ENCODE measurements at places on chromosomes 6 and 20. TPM values are rescaled to one million over a fixed set of nuclear protein-coding genes. Genes with fewer than 3 reads are reported as not detected.

GMPR gene
- 0.49 TPM for total RNA-seq

METTL24 gene
- not detected for total RNA-seq

ALDH8A1 gene
- total RNA-seq: 4.5 TPM

POU5F1 gene
- not detected for total RNA-seq

ZC2HC1B gene
- total RNA-seq: not detected

GJA10 gene
- total RNA-seq: 0.15 TPM

MOCS3 gene
- 4.8 TPM for total RNA-seq

CCN5 gene
- total RNA-seq: not detected

PI3 gene
- not detected for total RNA-seq

FLRT3 gene
- total RNA-seq: not detected

OLIG3 gene
- 0.17 TPM for total RNA-seq

PNPLA1 gene
- not detected for total RNA-seq

HUS1B gene
- 2.6 TPM for total RNA-seq

CST3 gene
- total RNA-seq: 0.59 TPM

SMOC2 gene
- total RNA-seq: not detected

GGTLC1 gene
- total RNA-seq: not detected

C20orf144 gene
- total RNA-seq: 0.29 TPM

POU3F2 gene
- total RNA-seq: not detected

CNR1 gene
- not detected for total RNA-seq

SLPI gene
- total RNA-seq: 0.64 TPM

RSPH9 gene
- not detected for total RNA-seq

LY6G6D gene
- not detected for total RNA-seq

ARFGEF3 gene
- total RNA-seq: 0.15 TPM
